ENCODE measurements at places on chromosomes 7 and 10.

DNA sequence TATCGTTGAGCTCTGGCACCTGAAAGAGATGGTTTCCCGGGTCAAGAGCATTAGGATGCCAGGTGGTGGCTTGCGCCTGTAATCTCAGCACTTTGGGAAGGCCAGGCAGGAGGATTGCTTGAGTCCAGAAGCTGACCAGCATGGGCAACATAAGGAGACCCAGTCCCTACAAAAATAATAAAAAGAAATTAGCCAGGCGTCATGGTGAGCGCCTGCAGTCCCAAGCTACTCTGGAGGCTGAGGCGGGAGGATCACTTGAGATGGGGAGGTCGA, 6.1 kb upstream of the KCP start:
- no peak for DNase-seq

DNA sequence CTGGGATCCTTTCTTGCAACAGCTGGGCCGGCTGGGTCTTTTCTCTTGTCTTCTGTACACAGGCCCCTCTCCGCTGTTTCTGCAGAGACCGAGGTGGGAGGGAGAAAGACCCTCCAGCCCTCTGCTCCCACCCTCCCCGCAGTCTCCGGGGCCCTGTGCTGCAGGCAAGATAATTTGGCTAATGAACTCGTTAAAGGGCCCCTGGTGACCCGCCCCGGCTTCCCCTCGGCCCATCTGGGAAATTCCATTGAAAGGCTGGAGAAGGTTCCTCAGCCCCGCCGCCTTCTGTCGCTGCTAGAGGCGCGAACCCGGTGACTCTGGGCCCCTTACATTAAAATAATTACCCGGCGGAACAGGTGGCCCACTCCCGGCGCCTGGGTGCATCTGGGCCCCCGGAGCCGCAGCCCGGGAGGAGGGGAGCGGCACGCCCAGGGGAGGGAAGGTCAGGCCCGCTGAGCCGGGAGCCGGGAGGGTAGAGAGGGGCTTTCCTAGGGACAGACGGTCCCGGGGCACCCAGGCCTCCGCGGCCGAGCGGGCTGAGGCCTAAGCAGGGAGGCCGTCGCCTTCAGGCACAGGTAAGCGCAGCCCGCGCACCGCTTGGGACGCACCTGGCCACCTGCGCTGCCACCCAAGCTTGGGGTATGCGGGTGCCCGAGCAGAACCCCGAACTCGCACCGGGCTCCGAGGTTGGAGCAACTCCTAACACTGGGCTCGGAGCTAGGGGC, 7.3 kb upstream of the MNX1 start:
- DNase-seq: no peak

DNA sequence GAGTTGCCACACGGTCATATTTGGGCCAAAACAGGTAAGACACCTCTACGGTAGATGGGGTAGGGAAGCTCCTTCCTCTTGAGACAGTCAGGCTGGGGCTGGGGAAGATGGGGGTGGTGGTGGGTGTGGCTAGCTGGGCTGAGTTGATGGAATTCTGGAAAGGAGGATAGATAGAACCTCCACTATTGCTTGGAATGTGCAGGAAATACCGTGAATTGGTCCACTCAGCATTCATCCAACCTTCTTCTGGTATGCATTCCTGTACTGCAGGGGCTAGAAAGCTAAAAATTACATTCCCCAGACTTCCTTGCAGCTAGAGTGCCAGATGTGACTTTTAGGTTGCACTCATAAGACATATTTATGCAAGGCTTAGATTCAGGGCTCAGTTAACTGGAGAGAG, 24.8 kb downstream of the TLX1 start:
- DNase-seq: no peak

DNA sequence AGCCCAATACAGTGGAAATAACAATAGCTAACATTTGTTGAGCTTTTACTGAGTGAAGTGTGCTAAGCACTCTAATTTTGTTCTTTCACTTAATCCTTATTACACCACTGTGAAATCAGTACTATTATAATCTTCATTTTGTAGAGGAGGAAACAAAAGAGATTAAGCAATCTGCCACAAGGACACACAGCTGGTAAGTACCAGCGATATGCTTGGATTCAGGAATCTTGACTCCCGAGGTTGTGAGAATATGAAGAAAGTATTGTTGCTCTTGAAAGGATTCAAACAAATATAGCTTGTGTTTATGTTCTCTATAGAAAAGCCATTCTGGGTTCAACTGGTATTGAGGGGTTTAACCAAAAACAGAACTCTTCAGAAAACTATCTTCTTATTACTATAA, 93.7 kb upstream of the HECTD2 start:
- no peak for DNase-seq

DNA sequence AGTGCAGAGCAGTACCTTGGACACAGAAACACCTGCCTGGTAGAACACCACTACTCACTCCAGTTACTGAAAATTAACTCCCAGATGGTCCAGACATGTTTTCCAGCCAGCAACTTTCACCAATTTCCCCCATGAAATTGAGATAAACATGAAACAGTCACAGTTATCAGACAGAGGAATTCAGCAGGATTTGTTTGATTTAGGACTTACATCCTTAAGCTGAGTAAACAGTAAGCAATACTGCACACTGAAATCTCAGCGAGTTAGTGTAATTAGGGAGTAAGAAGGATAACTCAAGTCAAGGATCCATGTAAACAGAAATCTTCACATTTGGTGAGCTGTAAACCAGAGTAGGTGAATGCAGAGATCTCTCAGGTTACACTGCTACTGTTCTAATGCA, 353.5 kb downstream of the ELMO1 start:
- no peak for DNase-seq

GRCh38 chr10:111410740-111411139, 333.9 kb downstream of the ADRA2A start:
- no peak for DNase-seq

DNA sequence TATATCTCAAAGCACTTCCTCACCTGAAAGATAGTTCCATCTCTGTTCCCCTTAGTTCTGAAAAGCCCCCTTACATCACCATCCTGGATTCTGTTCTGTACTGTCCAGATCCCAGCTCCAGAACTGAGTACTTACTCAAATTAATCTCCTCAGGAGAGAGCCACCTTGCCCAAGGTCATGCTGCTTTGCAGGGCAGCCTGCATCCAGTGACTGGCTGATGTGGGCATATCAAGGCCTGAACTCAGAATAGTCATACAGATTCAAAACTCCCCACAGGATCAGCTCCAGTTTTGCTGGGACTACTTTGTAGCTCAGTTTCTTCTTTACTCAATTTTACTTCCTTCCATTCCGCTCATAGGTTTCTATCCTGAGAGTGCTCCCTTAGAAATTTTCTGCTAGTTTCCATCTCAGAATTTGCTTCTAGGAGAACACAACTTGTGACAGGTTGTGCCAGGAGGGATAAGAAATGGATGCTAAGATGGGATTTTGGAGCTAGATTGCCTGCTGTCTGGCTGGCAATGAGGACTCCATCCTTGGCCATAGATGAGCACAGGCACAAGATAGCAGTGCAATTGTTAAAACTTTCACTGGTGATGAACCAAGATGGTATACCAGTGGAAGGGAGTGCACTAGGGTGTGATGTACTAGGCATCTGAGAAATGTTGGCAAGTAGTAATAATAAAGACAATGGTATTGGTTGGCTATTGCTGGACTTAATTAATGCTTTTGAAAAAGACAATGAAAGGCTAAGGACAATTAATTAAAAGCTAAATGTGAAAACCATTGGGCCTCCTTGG, 17.3 kb downstream of the SRGN start:
- DNase-seq: no peak

GRCh38 chr7:46247664-46248063, 326.6 kb upstream of the IGFBP3 start:
- DNase-seq: no peak

GRCh38 chr10:108591417-108591816, 1331.9 kb downstream of the XPNPEP1 start:
- no peak for DNase-seq

All from choroid plexus epithelial cell (primary cell).